ENCODE measurements at places on chromosomes 2 and 18.

DNA sequence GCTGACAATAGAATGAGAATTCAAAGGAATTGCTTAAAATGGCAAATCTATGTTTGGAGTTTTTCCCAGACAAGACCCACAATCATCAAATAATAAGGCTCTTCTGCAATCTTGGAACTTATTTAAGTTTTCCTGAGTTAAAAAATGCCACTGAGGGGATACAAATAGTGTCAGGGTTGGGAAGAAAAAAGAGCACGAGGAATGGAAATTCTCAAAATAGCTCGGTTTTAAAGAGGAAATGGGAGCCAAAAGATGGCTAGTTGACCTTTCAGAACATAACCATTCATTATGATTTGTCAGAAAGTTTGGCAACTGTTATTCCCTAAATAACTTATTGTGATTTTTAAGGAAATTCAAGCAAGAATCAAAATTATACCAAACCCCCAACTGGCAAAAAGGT, 127.7 kb downstream of the RAPGEF4 start:
- DNase-seq = no peak

GRCh38 chr18:59604877-59605276, 92.3 kb downstream of the CCBE1 start:
- DNase-seq = no peak

- DNase-seq = no peak
Observed at GRCh38 chr2:206443735-206444527, 599 bp downstream of the ADAM23 start.

- no peak for DNase-seq
Observed at GRCh38 chr2:103789381-103790095, 1027.7 kb downstream of the TMEM182 start.

- no peak for DNase-seq
Observed at GRCh38 chr2:230209422-230210051, 10.2 kb downstream of the SP110 start.

DNA sequence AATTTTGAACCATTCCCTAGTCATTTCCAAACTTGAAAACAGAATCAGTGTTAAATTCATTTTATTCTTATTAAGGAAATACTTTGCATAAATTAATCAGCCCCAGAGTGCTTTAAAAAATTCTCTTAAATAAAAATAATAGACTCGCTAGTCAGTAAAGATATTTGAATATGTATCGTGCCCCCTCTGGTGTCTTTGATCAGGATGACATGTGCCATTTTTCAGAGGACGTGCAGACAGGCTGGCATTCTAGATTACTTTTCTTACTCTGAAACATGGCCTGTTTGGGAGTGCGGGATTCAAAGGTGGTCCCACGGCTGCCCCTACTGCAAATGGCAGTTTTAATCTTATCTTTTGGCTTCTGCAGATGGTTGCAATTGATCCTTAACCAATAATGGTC, 5.5 kb upstream of the MROH2A start:
- DNase-seq = no peak

DNA sequence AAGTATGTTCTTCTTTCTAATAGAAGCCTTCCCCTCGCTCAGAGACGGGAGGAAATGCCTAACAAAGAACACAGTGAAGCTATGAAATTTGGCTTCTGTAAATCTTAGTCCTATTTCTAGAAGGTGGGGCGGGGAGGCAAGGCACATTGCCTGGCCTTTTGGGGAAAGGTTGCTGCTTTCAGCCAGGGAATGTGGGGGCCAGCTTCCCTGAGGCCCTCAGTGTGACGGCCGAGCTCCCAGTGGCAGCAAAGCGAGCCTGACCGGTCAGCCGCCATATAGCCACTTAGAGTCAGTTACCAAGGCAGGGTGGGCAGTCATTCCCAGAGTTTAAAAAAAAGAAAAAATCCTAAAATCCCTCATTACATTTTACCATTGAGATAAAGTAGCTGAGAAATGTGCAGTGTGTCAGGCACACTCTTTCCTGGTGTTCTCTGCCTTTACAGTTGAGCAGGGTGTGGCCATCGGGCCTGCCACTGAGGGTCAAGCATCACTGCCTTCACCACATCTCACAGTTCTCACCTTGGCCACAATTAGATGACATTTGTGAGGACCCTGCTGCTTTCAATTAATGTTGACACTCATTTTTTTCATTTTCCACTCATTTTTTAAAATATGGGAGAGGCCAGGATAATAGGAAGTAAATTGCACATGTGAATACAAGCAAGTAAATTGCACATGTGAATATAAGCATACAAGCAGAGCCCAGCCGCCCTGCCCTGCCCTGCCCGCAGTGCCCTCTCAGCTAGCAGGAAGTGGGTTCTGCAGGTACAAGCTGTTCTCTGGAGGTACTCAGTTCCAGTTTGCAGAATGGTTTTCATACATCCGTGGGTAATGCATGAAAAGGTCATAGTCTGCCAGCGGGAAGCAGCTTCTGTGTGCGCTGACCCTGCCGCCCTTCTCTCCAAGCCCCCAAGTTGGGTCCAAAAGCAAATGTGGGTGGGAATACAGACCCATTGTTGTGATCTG, 76.9 kb downstream of the WDSUB1 start:
- DNase-seq = peak; percentile 69

DNA sequence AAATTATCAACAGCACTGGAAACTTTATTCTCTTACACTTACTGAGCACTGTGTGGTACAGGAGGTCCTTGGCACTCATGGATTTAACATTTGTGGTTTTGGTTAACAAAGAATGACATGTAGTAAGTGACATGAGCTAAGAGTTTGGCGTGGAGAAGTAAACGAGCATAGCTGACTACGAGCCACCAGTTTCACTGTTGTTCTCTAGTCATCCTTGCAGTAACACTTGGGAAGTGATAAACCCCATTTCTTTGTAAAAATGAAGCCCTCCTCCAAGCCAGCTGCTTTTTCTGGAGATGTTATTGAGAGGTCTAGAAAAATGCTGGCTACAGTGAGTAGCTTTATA, 32.7 kb downstream of the QPCT start:
- DNase-seq = no peak

- peak; percentile 34 for DNase-seq
Observed at GRCh38 chr18:23967321-23968089, 47.0 kb upstream of the TTC39C start.

DNA sequence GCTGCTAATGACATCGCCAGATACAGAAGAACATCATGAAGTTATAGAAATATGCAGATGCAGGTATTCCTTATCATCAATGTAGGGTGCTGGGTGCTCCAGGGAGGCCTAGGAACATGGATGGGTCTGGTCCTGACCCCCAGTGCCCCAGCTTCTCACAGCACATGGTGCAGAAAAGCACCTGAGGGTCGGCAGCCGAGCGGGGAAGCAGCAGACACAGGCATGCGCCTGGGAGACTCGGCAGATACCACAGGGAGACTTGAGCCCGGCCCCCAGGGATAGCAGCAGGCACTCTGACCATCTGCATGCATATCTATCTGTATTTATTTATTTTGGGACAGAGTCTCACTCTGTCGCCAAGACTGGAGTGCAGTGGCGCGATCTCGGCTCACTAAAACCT, 43.2 kb downstream of the TMEM18 start:
- DNase-seq = no peak

DNA sequence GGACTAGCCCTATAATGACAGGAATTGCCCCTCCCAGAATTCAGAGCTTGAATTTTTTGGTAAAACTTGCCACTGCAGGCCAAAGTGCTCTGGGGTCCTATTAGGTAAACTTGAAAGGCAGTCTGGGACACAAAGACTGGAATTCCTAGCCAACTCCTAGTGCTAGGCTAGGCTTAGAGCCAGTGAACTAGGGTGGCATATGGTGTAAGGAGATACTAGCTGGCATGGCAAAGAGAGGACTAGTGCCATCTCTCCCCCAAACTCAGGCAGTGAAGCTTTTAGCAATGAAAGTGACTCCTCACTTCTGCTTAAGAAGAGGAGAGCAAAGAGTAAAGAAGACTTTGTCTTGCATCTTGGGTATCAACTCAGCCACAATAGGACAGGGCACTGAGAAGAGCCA, 410.5 kb upstream of the CNTNAP5 start:
- no peak for DNase-seq

DNA sequence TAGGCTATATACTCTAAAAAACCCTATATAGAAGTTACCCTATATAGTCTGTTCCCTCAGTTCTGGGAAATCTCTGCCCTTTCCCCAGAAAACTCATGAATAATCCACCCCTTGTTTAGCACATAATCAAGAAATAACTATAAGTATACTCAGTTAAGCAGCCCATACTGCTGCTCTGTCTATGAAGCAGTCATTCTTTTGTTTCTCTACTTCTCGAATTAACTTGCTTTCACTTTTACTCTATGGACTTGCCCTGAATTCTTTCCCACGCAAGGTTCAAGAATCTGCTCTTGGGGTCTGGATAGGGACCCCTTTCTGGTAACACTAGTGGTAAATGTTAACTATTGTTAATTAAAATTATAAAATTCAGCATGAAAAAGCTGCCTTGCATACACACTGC, 17.4 kb upstream of the AP1S3 start:
- DNase-seq = no peak

DNA sequence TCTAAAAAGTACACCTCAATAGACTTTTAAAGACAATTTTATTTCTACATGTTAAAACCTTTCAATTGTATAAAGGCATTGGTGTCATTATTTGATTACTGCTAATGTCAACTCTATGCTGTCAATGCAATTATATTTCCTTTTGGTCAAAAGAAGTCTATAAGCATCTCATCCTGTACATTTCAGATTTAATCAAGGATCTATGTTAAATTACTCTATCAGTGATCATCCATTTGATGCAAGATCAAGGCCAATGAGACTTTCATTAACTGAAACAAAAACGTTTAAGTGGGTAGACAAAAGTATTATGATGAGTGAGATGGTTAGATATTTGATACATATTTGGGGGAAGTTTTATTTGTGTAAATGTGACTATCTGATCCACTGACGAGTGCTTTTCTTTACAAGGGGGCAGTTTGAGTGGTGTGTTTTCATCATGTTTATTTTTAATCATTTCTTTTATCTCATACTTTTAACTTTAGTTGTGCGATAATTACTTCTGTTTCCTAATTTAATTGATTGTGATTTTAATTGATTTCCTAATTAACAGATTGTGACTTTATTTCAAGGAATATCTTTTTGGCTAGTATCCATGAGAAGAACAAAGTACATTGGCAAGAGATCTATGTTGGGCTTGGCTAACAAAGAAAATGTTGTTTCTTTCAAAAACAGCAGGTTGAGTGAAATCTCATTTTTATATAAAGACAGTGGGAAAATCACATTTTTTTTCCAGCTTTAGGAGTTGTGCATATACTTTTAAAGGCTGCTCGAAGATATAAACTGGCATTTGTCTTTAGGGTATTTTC, 1.1 kb downstream of the ARHGAP28 start:
- no peak for DNase-seq

GRCh38 chr2:236840215-236840614, 245.5 kb upstream of the COPS8 start:
- DNase-seq = no peak

DNA sequence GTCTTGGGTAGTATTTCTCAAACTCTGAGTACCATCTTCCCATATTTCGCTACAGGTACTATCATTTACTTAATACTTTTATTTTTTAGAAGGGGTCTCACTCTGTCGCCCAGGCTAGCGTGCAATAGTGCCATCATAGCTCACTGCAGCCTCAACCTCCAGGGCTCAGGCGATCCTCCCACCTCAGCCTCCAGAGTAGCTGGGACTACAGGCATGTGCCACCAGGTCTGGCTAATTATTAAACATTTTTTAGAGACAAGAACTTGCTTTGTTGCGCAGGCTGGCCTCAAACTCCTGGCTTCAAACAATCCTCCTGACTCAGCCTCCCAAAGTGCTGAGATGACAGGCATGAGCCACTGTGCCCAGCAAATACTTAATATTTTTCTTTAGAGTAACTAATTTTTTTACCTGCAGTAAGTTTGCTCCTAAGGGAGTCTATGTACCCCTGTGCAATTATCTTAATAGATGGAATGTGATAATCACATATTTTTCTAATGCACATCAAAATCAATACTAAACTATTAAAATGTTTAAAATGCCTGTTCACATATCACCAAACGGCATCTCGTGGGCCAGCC, 100.6 kb upstream of the ST3GAL5 start:
- no peak for DNase-seq

- DNase-seq = no peak
Observed at GRCh38 chr2:129006135-129006886, 687.6 kb upstream of the HS6ST1 start.

DNA sequence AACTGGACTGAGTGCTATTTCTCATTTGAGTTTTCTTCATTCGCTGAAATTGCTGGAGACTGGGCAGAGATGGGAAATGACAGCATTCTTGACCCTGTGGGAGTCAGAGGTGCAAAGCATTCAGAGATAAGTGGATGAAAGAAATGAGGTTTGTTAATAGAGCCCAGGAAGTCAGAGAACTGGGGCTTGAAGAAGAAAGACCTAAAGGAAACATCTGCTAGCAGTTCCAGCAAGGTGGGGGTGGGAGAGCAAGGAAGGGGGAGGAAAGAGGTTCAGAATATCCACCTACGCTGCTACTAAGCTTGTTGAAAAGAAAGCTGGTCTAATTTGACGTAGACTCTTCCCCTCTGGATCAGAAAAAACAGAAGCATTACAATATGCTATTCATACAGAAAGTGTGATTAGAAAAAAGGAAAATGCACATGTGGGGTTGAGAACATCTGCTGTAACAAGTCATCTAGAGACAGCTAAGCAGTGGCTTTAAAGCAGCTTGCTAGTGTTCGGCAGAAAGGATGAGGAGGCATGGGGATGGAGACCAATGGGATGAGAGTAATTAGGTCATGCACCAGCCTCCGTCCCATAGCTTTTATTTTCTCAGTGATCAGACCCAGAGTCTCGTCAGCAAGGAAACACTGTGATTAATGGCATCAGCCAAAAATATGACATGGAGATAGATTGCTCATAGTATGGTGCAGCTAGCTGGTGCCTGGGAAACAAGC, 29.7 kb downstream of the NAB1 start:
- DNase-seq = no peak

GRCh38 chr2:226943862-226944620, 108.2 kb downstream of the RHBDD1 start:
- DNase-seq = no peak

DNA sequence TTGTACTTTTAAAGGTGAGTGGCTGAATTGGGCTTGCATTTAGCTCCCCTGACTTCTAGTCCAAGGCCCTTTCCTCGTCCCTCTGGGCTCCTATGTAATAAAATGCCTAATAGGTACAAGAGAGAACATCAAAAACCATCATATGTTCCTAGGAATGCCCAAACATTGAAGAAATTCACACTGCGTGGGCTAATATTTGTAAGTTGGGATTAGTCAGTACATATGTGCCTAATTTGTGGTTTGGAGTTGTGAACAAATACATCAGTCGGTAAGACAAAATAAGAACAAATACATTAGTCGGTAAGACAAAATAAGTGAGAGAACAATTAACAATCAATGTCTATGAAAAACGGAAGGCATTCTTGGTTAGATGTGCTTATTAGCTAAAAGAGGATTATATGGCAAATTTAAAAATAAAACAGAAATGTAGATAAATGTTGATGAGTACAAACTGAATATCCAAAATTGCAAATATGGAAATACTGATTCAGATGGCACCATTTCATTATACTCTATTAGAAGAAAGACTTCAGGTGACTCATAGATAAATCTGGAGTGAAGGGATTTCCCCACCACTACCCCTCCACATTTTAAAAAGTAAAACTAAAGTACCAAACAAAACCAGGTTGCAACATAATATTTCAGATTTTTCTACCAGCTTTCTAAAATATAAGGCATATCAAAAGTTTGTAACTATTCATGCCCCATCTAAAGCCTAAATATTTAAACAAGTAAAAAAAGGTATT, 325.4 kb downstream of the ZEB2 start:
- DNase-seq = no peak
